ENCODE measurements at places on chromosomes 7 and 10.
A peak's percentile ranks its signal among the peaks of the same experiment; 100 is the strongest.

- H3K4me3 ChIP-seq: no peak overlapping the region
- no peaks in the 10 kb centered on the region for H3K4me1 ChIP-seq
- peaks cover 10% of the 10 kb centered on the region for H3K27me3 ChIP-seq
- no peaks in the 10 kb centered on the region for H3K36me3 ChIP-seq
- DNase-seq: no peak
Measured at GRCh38 chr10:60762554-60762953, 15.7 kb upstream of the CDK1 start.

DNA sequence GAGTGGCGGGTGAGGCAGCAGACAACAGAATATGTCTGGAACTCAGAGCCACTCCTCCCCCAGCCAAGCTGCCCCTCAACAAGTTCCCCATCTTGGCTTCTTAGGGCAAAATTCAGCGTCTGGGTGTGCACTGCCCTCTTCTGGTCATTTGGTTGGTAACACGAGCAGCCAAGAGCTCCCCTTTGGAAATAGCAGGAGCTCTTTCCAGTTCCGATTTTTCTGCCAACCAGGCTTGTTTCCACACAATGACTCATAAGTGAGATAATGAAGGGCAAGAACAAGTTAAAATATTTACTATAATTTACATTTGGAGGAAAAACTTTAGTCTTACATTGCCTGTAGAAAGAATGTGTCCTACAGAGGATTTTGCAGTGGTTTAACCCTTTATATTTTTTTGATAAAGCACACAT lies 70.5 kb downstream of the ADCYAP1R1 start:
- no peaks in the 10 kb centered on the region for H3K36me3 ChIP-seq
- no peak for DNase-seq
- H3K27me3 ChIP-seq: peaks cover 64% of the 10 kb centered on the region
- no peaks in the 10 kb centered on the region for H3K4me1 ChIP-seq
- no peak overlapping the region for H3K4me3 ChIP-seq

GRCh38 chr10:132579027-132579859 lies 41.7 kb downstream of the INPP5A start:
- no peaks in the 10 kb centered on the region for H3K27me3 ChIP-seq
- H3K4me3 ChIP-seq: no peak overlapping the region
- no peak overlapping the region for H3K27ac ChIP-seq
- peaks cover 4% of the 10 kb centered on the region for H3K36me3 ChIP-seq
- H3K4me1 ChIP-seq: peaks cover 41% of the 10 kb centered on the region

GRCh38 chr10:86354761-86355540 lies 11.6 kb downstream of the GRID1 start:
- peaks cover 2% of the 10 kb centered on the region for H3K36me3 ChIP-seq
- H3K27ac ChIP-seq: no peak overlapping the region
- no peaks in the 10 kb centered on the region for H3K4me1 ChIP-seq
- H3K27me3 ChIP-seq: peaks cover 38% of the 10 kb centered on the region

DNA sequence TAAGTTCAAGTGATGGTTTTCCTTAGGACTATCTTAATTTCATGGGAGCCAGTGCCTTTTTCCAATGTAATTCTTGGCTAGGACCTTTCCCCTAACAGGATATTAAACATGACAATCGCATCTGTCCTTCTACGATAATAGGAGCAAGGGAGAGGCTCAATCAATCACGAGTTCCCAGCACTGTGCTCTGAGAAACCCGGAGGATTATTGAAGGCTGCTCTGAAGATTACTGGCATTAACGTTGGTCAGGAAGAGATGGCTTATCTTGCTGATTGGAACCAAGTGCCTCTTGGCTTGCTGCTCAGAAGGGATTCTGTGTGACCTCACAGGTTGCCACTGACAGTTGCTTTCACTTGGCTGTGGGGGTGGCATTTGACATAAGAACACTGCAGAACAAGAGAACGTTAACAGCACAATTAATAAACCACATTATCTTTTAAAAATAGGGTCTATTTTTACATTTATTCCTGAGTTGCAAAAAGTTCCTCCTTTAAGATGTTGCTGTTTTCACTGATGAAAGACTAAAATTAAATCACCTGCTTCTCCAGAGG lies 252.1 kb upstream of the TAC1 start:
- no peak overlapping the region for H3K4me3 ChIP-seq
- H3K36me3 ChIP-seq: no peaks in the 10 kb centered on the region
- no peak overlapping the region for H3K27ac ChIP-seq
- H3K27me3 ChIP-seq: no peaks in the 10 kb centered on the region

DNA sequence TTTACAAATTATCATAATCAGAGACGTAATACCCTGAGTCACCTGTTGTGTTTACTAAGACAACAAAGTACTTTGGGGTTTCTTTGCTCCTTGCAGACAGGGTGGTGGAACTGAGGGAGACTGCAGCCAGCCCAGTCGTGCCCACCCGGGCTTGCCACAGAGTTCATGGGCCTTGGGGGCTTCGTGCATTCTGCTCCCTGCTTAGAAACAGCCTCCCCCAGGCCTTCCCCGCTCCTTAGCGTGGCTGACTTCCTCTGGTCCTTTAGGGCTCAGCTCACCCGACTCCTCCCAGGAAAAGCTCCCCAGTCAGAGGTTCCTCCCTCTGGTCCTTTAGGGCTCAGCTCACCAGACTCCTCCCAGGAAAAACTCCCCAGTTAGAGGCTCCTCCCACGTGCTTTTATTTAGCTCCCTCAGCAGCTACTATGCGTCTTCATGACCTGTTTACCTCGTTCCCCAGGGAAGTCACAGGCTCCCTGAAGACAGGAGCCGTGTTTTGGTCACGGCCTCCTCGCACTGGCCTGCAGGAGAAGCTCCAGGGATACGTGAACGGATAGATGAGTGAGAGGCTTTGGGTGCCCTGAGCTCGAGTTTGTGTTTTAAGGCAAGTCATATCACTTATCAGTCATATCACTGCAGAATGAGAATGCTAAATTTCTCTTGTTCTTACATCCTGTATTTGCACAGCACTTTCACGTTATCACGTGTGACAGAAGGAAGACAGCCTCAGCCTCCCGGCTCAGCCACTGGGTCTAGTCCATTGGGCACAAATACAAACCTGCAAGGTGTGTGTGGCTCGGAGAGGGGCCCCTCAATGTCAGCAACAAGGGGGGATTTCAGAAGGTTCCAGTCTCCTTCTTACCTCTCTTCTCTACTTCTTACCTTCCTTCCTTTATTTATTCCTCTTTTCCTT lies 52.7 kb upstream of the VIPR2 start:
- H3K4me3 ChIP-seq: peak overlapping the region; percentile 75
- no peak for DNase-seq
- peaks cover 6% of the 10 kb centered on the region for H3K36me3 ChIP-seq

- H3K27ac ChIP-seq: no peak overlapping the region
- no peak overlapping the region for H3K4me3 ChIP-seq
- H3K27me3 ChIP-seq: peaks cover 11% of the 10 kb centered on the region
Measured at GRCh38 chr10:121070275-121071070, 219.3 kb downstream of the WDR11 start.

DNA sequence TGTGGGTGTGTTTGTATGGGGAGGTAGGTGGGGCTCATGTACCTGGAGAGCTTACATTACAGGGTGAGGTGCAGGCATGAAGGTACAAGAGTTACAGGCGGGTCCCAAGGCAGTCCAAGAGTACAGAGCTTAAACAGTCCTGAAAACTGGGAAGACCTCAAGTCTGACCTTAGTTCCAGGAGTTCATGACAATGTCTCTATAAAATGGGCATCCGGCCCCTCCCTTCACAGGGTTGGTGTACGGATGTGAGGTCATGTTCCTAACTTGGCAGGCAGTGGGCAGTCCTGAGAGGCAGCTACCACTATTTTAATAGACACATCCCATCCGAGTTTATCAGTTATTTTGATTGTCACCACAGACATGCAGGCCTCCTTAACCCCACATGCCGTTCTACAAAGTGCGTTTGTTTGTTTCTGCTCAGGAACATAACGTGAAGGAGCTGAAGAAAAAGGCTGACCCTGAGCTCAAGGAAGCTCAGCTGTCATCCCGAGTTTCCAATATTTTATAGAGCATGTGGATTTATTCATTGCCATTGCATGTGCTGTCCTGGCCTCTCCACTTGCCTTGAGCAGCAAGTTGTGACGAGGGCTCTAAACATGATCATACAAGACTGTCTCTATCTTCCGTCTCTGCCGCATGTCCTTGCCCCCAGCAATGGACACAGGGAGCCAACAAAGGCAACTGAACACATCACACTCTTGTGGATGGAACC lies 647.5 kb upstream of the IGFBP3 start:
- no peaks in the 10 kb centered on the region for H3K27me3 ChIP-seq
- no peak overlapping the region for H3K4me3 ChIP-seq
- DNase-seq: no peak
- no peak overlapping the region for H3K27ac ChIP-seq

- H3K27ac ChIP-seq: no peak overlapping the region
- H3K27me3 ChIP-seq: peaks cover 93% of the 10 kb centered on the region
- no peak overlapping the region for H3K4me3 ChIP-seq
- peaks cover 13% of the 10 kb centered on the region for H3K4me1 ChIP-seq
- no peak for DNase-seq
- peaks cover 5% of the 10 kb centered on the region for H3K36me3 ChIP-seq
Measured at GRCh38 chr10:101140084-101140949, 9.2 kb downstream of the TLX1 start.

- H3K4me1 ChIP-seq: peaks cover 6% of the 10 kb centered on the region
- DNase-seq: no peak
- H3K4me3 ChIP-seq: no peak overlapping the region
- no peak overlapping the region for H3K27ac ChIP-seq
- H3K27me3 ChIP-seq: peaks cover 3% of the 10 kb centered on the region
Measured at GRCh38 chr10:84534168-84534567, 205.8 kb downstream of the CCSER2 start.

DNA sequence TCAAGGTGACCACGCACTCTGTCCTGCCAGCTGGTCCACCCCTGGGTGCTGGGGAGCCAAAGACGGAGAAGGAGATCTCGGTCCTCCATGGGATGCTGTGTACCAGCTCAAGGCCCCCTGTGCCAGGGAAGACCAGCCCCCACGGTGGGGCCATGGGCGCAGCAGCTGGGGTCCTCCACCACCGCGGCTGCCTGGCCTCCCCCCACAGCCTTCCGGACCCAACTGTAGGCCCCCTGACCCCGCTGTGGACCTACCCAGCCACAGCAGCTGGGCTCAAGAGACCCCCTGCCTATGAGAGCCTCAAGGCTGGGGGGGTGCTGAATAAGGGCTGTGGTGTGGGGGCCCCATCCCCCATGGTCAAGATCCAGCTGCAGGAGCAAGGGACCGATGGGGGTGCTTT lies 5.4 kb downstream of the NYAP1 start:
- H3K27ac ChIP-seq: no peak overlapping the region
- H3K27me3 ChIP-seq: peaks cover 11% of the 10 kb centered on the region
- H3K36me3 ChIP-seq: peaks cover 5% of the 10 kb centered on the region
- no peak for DNase-seq

GRCh38 chr10:114800361-114800760 lies 21.2 kb upstream of the FHIP2A start:
- H3K4me3 ChIP-seq: peak overlapping the region; percentile 59
- H3K36me3 ChIP-seq: peaks cover 4% of the 10 kb centered on the region
- H3K27me3 ChIP-seq: no peaks in the 10 kb centered on the region
- peak overlapping the region; percentile 90 for H3K27ac ChIP-seq
- peaks cover 20% of the 10 kb centered on the region for H3K4me1 ChIP-seq

- no peak overlapping the region for H3K27ac ChIP-seq
- H3K4me3 ChIP-seq: no peak overlapping the region
- DNase-seq: no peak
- H3K36me3 ChIP-seq: peaks cover 6% of the 10 kb centered on the region
Measured at GRCh38 chr7:2015251-2015871, 217.4 kb downstream of the MAD1L1 start.

DNA sequence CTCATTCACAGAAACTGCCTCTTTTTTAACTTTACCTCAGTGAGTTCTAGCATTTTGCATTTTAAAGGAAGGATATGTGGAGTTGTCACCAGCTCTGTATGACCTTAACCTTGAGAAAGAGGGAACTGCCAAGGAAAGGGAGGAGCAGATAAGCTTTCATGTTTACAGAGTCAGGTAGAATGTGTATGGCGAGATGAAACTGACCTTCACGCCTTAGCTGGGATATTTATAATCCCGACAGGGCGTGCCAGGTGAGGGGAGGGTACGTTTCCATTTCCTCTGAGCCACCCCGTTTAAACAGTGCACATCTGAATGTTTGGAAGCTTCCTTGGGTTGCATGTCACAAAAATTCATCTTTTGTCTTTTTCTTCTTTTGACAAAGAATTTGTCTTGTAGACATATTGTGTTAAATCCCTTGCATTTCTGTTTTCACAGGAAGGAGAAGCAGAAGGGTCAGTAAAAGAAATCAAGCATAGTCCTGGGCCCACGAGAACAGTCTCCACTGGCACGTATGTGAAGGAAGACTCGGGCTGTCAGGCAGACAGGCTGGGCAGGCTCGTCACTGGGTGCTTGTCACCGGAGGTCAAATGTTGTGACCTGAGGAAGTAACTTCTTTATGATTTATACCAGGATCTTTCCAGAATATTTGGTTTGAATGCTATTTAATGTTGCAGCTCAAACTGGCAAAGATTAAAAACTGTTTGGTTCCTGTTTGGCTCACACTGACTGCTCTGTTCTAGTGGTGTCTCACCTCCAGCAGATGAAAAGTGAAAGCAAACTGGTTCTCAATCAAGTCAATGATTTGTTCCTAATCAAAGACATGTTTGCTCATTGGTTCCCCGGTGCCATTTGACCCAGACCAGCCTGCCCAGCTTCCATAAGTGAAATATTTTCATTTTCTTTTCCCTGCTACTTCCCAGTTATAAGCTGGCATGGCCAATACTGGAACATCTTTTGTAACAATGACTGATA lies 16.2 kb downstream of the OPTN start:
- peak overlapping the region; percentile 59 for H3K4me3 ChIP-seq
- H3K27ac ChIP-seq: peak overlapping the region; percentile 88
- DNase-seq: no peak
- H3K4me1 ChIP-seq: peaks cover 45% of the 10 kb centered on the region

GRCh38 chr7:37817591-37817960 lies 30.8 kb upstream of the NME8 start:
- H3K36me3 ChIP-seq: no peaks in the 10 kb centered on the region
- H3K4me1 ChIP-seq: peaks cover 6% of the 10 kb centered on the region
- H3K27ac ChIP-seq: no peak overlapping the region
- H3K4me3 ChIP-seq: no peak overlapping the region
- no peaks in the 10 kb centered on the region for H3K27me3 ChIP-seq

DNA sequence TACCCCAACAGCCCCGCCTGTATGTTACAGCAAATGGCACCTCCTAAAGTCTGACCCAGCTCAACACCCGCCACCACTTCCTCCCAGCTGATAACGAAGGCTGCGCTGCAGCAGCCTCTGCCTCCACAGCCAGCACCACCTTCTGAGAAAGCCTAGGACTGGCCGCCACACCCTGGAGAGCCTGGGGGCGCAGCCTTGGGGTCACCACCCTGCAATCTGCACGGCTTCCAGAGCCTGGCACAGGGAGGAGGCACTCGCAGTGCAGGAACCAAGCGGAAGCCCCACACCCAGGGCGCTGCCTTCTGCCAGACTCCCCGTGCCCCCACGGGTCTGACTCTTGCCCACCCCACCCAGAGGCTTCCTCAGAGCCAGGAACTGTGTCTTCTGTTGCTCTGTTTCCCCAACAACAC lies 112.5 kb downstream of the MAD1L1 start:
- H3K4me1 ChIP-seq: peaks cover 27% of the 10 kb centered on the region
- peak overlapping the region; percentile 94 for H3K27ac ChIP-seq
- H3K4me3 ChIP-seq: peak overlapping the region; percentile 78
- H3K36me3 ChIP-seq: peaks cover 6% of the 10 kb centered on the region
- DNase-seq: peak; percentile 71

- H3K4me1 ChIP-seq: no peaks in the 10 kb centered on the region
- peaks cover 42% of the 10 kb centered on the region for H3K27me3 ChIP-seq
- no peaks in the 10 kb centered on the region for H3K36me3 ChIP-seq
- no peak for DNase-seq
- H3K27ac ChIP-seq: no peak overlapping the region
- H3K4me3 ChIP-seq: no peak overlapping the region
Measured at GRCh38 chr10:15320522-15321203, 50.4 kb downstream of the FAM171A1 start.

GRCh38 chr10:94397549-94398370 lies 4.6 kb upstream of the TBC1D12 start:
- H3K36me3 ChIP-seq: no peaks in the 10 kb centered on the region
- peaks cover 48% of the 10 kb centered on the region for H3K27me3 ChIP-seq
- peaks cover 4% of the 10 kb centered on the region for H3K4me1 ChIP-seq
- H3K27ac ChIP-seq: no peak overlapping the region
